ENCODE measurements at places on chromosomes 7 and 10.

DNA sequence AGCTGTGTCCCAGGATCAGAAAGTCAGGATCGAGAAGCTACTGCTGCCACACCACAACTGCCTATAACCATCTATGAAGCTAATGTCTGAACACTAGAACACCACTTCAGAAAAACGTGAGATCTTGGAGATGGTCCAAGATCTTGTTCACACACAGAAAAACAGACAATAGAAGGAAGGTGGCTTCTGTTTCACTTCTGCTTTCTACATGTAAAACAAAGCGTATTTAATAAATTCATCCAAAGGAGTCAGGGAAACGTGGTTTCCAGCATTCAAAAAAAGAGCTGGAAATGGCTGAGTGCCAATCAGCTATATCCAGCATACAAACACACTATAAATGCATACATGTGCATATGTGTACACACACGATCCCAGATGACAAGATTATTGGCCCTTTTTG, 70.2 kb upstream of the CCDC71L start:
- DNase-seq = no peak

- no peak for DNase-seq
These were observed 10.4 kb upstream of the FAS start for GRCh38 chr10:88980247-88980646.

GRCh38 chr7:66901941-66902843, 18.8 kb upstream of the TMEM248 start:
- no peak for DNase-seq

- no peak for DNase-seq
These were observed 10.0 kb upstream of the EMX2 start for GRCh38 chr10:117532451-117533107.

DNA sequence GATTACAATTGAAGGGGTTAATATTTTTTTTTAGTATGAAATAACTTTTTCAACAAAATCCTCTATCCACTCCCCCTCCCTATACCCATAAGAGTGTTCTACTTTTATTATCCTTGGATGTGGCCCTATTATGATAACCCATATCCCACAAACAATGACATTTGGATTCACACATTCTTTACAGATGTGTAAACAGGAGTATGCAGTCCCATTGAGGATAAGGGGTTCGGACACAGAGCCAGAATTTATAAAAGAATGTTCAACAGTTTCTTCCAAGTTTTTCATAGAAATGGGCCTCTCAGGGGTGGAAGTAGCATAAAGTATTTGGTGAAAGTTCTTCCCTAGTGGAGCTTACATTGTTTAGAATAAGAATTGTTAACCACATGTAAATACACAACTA, 16.1 kb upstream of the PCLO start:
- no peak for DNase-seq

- DNase-seq = no peak
These were observed 75.5 kb downstream of the PIP4K2A start for GRCh38 chr10:22638863-22639262.

DNA sequence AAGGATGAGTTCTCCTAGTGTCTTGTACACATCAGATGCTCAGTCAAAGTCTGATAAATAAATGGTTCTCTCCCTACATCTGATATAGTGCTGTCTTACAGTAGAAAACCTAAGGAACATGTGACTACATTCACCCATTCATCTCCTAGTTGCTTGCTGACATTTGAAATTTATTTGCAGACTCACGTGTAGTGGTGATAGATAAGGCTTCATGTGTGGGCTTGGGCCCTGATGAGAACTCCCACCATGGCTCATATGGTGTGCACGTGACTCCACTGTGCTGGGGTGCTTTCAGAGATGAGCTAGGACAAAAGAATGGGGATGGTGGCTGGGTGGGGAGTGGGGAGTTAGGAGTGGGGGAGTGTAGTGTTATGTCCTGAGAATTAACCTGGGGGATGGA, 287.3 kb downstream of the RPS24 start:
- DNase-seq = no peak

GRCh38 chr10:49279015-49279880, 19.7 kb upstream of the C10orf71 start:
- no peak for DNase-seq

DNA sequence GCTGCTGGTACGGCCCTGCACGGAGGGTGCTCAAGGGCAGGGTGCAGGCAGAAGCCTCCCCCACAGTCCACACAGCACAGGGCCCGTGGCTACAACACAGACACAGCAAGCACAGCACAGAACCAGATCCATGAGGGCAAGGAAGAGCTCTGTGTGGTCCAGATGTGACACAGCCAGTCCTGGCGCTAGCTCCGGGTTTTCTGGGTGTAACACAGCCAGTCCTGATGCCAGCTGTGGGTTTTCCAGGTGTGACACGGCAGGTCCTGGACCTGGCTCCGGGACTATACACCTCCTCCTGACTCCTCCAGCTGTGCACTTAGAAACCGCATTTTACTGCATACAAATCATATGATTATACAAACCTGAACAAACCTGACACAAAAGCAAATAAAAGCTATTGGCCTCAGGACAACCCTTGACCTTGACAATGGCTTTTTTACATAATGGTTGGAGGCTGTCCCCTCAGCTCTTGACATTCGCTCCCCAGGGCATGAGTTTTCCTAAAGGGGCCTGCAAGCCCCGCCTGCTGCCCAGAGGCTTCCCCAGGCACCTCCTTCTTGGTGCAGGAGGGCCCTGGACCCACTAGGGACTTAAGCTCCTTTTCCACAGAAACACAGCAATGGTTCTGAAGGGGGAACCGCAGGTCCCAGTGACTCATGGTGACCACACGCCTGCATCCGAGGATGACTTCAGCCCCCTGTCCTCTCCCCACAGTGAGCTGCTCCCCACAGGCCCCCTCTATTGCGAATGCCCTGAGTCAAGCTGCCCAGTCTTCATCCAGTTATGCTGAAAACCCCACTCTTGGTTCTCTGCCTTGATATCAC, 209.6 kb downstream of the PTPRN2 start:
- no peak for DNase-seq

GRCh38 chr7:155604504-155604997, 39.9 kb upstream of the RBM33 start:
- DNase-seq = no peak

DNA sequence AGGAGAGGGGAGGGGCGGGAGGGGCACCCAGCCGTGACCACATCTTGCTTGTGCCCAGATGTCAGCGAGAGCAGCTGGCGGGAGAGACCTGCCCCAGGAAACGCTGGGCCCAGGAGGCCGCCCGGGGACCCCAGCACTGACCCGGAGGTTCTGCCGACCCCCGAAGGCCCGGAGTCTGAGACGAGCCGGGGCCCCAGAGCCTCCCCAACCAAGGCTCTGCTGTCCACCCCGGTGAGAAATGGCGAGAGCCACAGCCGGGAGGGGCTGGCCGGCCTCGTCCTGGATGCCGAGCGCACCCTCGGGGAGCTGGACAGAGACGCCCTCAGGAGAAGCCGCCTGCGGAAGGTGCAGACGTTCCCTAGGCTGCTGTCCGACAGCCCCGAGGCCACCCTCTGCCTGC, 25.9 kb downstream of the KNDC1 start:
- DNase-seq = no peak

- no peak for DNase-seq
These were observed 506.2 kb downstream of the GALNT17 start for GRCh38 chr7:71638108-71638507.

- DNase-seq = no peak
These were observed 23.2 kb upstream of the RASSF4 start for GRCh38 chr10:44936314-44936975.

GRCh38 chr7:22726345-22726906, 574 bp upstream of the IL6 start:
- peak; percentile 25 for DNase-seq

DNA sequence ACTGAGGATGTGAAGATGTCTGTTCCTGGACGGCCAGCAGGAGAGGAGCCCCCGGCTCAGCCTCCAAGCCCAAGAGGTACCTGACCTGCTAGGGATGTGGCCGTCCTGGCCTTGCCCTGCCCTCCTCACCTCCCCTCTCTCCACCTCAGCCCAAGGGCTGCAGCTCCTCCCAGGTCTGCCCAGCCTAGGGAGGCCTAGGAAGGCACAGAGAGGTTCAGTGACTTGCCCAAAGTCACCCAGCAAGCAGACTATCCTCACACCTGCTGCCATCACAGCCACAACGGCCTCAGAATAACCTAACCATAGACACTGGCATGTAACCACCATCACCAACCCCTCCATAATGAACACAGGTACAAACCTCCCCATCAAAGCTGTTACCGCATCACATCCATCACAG, 38.7 kb upstream of the LRRC18 start:
- DNase-seq = no peak

GRCh38 chr10:30849231-30850035, 182.2 kb downstream of the ZNF438 start:
- no peak for DNase-seq

DNA sequence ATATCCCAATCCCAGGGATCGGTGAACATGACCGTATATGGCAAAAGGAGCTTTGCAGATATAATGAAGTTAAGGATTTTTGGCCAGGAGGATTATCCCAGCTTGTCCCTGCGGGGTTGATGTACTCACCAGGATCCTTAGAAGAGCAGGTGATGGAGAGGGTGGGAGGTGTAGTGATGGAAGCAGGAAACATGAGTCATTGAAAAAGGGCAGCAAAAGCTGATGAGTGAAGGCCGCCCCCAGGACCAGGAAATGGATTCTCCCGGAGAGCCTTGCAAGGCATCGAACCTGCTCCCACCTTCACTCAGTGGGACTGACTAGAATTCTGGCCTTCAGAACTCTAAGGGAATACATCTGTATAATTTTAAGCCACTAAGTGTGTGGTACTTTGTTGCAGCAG, 5.2 kb upstream of the NUPR2 start:
- DNase-seq = no peak

- DNase-seq = no peak
These were observed 79.6 kb downstream of the FAM204A start for GRCh38 chr10:118262538-118262937.

DNA sequence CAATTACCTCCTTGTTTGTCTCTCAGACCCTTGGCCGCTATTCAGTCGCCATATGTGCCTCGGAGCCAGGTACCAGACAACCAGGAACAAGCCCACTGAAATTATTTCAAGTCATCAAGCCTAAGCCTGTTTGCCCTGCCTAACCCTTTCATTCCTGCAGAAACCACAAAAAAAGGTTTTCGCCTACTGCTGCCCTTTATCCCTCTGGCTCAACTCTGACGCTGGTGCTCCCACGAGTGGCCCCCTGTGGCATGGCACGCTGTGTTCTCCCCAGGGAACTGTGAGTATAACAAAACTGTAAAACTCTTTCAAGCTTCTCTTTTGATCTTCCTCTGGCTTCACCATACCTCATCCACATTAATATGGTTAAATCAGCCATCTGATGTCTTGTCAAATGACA, 215.7 kb upstream of the CDC14C start:
- no peak for DNase-seq

DNA sequence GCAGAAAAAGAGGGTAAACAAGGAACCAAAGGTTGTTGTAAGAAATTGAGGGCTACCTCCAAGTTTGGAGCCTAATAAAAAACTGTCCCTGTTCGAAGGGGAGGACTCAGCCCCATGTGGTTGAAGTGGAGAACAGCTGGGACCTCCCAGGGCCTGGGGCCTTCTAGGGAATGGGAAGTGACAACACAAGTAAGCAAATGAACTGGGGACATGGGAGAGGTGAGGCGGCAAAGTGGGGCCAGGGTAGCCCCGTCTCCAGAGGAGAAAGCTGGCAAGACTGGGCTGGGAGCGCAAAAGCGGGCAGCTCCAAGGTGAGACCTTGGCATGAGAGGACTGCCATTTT, 198.1 kb downstream of the ZNF438 start:
- DNase-seq = no peak

- DNase-seq = no peak
These were observed 60.4 kb downstream of the INSYN2A start for GRCh38 chr10:127135844-127136577.

- DNase-seq = no peak
These were observed 181.6 kb downstream of the NPSR1 start for GRCh38 chr7:34839645-34840044.

GRCh38 chr10:22058201-22058600, 54.7 kb upstream of the DNAJC1 start:
- no peak for DNase-seq

GRCh38 chr7:103521937-103522336, 75.9 kb upstream of the SLC26A5 start:
- DNase-seq = no peak

GRCh38 chr7:22651036-22651435, 76.0 kb upstream of the IL6 start:
- DNase-seq = no peak

- no peak for DNase-seq
These were observed 1.5 kb downstream of the GIMAP1 start for GRCh38 chr7:150717814-150718420.

DNA sequence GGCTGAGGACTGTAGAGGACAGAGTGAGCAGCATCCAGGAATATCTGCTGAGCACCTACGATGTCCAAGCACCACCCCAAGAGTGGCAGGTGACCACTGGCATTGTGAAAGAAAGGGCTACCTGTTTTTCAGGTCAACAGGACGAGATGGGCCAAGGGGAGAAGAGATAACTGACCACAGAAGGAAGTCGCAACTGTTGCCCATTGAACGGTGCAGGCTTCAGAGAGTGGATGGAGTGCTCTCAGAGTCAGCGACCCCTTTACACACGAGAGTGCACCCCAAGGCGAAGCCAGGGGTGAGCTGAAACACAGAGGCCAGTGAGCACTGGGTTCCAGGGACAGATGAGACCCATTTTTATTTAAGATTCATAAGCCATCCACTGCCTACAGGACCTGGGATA, 42.3 kb downstream of the HIPK2 start:
- no peak for DNase-seq

Data from T-helper 9 cell (primary cell).